ENCODE measurements at places on chromosomes 5 and 9. TPM values are rescaled to one million over a fixed set of nuclear protein-coding genes. Genes with fewer than 3 reads are reported as not detected.

Gene ESM1
- total RNA-seq, result not detected

Gene LNPEP
- 48.1 TPM for total RNA-seq

Gene PLGRKT
- total RNA-seq, result 13.4 TPM

Gene CNTRL
- total RNA-seq, result 8.0 TPM

Gene ACTL7B
- total RNA-seq, result not detected

Gene OBP2B
- total RNA-seq, result not detected

Gene SKP1
- total RNA-seq, result 159 TPM

Gene SAXO1
- not detected for total RNA-seq

Gene SPAAR
- 1.1 TPM for total RNA-seq

Gene PLAC8L1
- not detected for total RNA-seq

Gene IFNK
- total RNA-seq, result not detected

DNA sequence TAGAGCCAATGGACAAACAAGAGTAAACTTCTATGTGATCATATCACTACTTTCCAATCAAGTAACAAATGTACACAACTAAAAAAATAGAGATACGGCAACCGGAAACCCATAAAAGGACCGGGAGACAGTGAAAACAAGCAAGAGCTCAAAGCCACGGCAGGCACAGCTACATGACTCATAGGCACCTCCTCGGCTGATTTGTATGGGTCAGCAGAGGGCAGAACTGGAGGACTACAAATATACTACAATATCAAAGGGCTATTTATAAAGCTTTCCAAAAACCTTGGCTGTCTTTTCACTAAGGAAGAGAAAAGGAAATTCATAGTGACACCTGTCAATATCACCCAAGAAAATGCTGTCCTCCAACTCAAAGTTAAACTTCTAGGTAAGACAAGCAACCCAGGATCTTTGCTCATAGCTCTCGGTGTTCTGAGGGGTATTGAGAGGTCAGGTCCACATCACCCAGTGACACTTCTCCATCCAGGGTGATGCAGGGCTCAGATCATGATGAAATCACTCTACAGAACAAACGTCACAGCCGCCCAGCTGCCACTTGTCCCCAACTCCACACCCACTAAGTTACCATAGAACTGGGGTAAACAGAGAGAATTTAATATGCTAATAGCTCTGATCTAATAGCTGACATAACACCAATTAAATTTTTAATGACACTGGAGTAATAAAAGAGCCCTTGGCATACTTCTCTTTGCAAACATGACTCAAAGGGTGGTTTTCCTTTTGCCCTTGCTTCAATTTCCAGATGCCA is 41.3 kb downstream of the PFDN1 start:
- DNase-seq, result no peak

DNA sequence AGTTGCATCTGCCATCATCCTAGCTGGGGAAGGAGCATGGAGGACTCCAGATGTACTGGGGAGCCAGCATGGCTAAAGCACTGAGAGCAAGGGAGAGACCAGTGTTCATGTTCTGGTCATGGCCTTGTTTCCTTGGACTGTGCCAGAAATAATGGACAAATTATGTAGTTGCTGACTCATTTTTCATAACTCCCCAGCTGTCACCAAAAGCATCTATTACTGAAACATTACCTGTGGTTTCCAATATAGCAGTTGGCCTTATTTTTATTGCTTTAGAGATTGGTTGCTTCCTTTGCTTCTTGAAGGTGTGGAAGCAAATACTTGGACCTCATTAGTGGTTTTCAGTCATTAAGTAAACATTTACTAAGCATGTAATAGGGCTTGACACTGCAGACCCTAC is 11.3 kb downstream of the RALGPS1 start:
- no peak for DNase-seq

- DNase-seq, result no peak
Observed at GRCh38 chr9:106072421-106072820, 378.1 kb downstream of the TMEM38B start.

DNA sequence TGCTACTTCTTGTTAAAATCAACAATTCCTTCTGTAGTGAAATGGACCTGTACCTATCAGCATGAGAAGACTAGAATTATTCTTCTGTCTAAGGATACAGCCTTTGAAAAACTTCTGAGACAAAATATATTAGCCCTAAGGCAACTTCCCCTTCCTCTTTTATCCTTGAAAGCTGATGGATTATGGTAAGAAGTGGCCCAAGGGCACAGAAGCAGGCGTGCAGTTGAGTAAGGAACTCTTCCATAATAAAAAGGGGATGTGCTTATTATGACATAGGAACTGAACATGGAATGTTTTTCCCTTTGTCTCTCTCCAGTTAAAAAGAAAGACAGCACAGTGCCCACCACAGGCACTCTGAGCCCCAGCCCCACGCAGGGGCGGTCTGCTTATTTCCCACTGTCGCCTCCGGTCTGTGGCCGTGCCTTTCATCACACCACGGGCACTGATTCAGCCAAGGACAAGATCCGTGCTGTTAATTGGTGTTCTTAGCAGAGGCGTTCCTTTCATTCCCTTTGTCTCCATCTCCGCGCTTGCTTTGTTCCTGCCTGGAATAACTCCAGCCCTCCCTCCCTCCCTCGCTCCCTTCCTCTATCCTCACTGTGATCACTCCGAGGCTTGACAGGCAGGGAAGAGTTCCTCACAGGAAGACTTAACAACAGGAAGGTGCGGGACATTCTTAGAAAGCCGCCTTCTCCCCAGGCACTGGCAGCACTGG is 135.9 kb upstream of the OTULINL start:
- no peak for DNase-seq

- no peak for DNase-seq
Observed at GRCh38 chr5:75523275-75523674, 11.6 kb downstream of the POLK start.

GRCh38 chr5:170494041-170494440 is 9.8 kb upstream of the KCNIP1 start:
- no peak for DNase-seq

GRCh38 chr9:36163049-36163785 is 6.0 kb upstream of the CCIN start:
- no peak for DNase-seq

- peak; percentile 86 for DNase-seq
Observed at GRCh38 chr9:4679268-4680172, at the start of gene CDC37L1. Gene CDC37L1 (plus strand): TSS chr9:4679569. CDS start chr9:4679768, 199 bp downstream.

DNA sequence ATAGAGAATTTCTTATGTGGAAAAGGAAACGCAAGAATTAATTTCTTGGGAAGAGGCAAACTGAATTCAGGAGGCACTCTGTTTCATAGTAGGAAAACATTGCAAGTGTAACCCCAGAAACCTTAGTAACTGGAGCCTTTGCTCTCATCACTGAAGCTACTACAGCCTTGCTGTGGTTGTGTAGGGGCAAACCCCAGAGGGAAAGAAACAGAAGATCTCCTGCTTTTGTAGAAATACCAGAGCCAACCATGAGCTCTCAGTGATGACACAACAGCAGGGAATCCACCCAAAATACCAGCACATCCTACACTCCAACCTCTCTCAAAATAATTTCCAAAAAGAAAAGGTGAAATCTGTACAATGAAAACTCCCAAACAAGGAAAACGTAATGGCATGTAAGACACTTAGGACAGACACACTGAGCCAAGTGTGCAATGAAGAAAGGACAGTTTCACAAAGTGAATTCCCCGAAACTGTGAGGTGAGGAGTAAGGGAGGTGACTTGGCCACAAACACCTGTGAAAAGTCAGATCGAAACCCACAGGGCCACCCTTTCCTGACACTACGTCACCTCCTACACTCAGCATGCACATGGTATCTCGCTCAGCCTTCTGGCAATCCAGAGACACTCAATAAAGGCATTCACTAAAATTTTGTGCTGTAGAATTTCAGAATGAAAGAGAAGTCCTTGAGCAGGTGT is 8.5 kb upstream of the ACSL6 start:
- no peak for DNase-seq

DNA sequence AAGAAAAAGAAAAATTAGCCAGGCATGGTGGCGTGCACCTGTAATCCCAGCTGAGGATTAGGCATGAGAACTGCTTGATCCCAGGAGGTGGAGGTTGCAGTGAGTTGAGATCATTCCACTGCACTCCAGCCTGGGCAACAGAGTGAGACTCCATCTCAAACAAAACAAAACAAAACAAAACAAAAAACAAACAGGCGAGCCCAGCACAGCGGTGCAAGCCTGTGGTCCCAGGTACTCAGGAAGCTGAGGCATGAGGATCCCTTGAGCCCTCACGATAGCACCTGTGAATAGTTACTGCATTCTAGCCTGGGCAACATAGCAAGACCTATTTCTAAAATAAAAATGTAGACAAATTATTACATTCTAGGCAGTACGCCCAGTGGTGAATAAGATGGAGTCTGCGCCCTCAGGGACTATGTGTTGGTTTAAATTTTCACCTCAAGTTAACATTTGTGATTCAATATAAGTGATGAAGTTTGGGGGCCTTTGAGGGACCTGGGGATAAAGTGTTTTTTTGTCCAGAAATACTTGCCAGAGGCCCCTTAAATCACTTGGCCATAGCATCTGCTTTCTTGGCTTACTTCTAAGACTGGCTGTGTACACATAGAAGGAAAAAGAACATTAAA is 3.4 kb upstream of the GAPVD1 start:
- no peak for DNase-seq

GRCh38 chr5:14141764-14142163 is 1.4 kb upstream of the TRIO start:
- DNase-seq, result no peak

- no peak for DNase-seq
Observed at GRCh38 chr5:77774981-77775789, 954 bp downstream of the TBCA start.

DNA sequence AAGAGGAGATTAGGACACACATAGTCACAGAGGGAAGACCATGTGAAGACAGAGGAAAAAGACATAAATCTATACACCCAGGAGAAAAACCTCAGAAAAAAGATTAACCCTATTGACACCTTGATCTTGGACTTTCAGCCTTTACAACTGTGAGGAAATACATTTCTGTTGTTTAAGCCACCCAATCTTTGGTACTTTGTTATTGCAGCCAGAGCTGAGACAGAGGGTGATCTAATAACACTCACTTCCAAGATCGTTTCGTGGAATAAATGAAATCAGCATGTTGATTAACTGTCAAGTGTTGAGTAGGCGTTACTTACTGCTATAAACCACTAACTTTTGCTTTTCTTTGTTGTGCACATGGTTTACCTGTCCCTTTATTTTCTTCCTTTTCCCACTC is 361.2 kb upstream of the RIOK2 start:
- DNase-seq, result no peak

DNA sequence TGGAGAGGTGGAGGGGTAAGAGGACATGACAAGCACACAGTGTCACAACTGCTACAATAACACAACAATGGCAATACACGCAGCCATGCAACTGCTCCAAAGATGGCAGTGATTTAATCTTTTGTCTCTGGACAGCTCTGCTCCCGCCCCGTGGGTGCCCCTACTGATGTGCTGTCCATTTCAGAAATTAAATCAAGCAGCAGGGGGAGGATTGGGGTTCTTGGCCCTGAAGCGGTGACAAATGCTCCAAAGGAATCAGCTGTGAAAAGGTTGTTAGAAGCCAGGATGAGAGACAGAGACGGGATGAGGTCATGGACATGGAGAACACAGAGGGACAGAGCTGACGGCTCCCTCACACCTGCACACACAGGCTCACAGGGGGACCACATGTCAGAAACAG is 22.6 kb downstream of the CNTFR start:
- DNase-seq, result no peak

DNA sequence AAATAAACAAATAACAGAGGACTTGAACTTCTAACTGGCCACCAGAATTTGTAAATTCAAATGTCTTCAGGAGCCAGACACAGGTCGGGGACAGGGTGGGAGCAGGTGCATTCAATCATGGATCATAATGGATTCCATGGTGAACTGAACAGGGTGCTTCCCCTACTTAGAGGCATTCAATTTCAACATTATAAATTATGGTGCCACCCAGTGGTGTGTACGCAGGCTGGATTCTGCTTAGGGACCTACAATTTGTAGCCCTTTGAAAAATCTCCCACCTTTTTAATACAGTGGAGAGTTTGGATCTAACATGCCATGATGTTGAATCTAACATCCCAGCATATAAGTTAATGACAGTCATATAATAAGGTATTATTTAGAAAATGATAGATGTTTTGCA is 22.3 kb downstream of the KLF9 start:
- no peak for DNase-seq

- no peak for DNase-seq
Observed at GRCh38 chr5:27103486-27103885, 65.1 kb upstream of the CDH9 start.

- no peak for DNase-seq
Observed at GRCh38 chr9:133274236-133275104, 531 bp downstream of the ABO start.

DNA sequence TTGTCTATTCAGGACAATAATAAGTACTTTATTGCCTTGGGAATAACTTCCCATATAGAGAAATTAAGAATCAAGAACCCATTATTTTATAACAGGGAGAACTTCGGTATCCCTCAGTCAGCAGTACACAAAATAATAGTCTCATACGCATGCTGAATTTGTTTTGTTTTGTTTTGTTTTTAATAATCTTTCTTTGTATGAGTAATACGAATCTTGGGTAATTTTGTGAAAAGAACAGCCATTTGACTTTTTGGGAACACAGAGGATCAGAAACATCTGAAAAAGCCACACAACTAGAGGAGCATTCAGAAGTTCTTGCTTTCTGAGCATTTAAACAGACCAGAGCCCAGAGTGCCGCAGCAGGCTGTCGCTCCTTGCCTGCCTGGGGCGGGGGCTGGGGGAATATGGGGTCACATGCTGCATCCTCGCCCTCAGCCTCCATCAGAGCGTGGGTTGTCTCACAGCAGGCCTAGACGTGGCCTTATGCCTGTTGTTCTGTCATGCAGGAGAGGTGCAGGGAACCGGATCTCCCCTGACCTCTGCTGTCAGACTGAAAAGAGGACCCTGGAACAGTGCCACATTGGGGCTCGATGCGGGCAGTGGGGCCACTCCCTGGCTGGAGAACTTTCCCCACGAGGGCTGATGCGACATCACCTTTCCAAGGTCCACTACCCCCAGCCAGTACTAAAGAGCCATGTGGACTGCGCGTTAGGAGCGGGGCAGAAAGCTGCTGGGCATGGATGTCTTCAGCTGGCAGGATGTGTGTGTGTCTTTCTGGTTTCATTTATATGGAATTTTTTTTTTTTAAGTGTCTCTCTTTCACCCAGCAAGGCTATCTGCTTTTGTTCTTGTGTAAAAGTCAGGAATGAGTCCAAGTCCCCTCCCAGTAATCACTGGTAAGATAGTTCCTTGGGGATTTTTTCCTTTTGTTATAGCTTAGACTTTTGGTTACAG is 133.4 kb upstream of the OTULINL start:
- DNase-seq, result no peak

- no peak for DNase-seq
Observed at GRCh38 chr9:3177936-3178335, 334.0 kb upstream of the PUM3 start.

GRCh38 chr5:1763548-1763911 is 36.1 kb downstream of the MRPL36 start:
- DNase-seq, result no peak

Measured in esophagus squamous epithelium (tissue), 5 donors.